ENCODE measurements at places on chromosomes 4 and X.

GRCh38 chr4:124386648-124387047, 325.9 kb downstream of the ANKRD50 start:
- no peak for DNase-seq

DNA sequence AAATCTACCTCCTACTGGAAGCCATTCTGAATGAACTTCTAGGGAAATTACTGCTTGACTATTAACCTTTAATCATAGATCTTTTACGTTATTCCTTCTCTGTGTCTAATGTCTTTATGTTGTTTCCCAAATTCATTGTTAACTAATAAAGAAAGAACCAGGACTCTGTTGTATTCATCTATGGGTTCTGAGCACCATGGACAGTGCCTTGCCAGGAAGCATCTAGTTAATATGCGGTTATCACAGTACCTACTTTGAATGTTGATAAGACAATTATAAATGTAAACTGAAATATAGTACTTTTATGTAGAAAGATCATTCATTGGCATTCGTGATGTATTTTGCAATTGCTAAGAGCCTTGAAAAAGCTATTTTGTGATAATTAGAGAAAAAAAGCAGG, 23.8 kb downstream of the NWD2 start:
- DNase-seq, result peak; percentile 13

DNA sequence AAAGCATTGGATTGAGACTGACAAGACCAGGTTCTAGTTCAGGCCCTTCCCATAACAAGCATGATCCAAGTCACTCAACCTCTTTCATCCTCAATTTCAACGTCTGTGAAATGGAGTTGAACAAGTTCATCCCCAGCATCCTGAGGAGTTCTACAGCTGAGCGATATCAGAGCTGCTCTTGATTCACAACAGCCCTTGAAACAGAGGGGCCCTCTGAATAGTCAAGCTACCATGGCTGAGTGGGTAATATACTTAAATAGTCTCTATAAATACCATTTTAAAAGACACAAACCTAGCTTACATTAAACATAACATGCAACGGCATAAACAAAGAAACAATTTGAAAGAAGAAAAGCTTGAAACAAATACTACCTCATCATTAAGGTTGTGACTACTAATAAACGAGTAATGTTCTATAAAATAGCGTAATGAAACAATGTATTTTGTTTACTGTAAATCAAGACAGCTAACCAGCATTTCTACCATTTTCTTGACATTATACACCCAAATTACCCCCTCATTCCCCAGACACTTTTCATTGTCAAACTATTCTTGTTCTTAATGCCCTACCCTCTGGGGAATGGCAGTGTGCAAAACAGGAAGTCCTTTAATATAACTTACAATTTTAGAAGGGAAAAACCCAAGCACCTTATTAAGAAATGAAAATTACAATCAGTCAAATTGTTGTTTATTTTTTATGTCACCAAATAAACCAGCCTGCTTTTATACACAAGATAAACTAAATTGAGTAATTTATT, 202.3 kb downstream of the PARM1 start:
- no peak for DNase-seq

DNA sequence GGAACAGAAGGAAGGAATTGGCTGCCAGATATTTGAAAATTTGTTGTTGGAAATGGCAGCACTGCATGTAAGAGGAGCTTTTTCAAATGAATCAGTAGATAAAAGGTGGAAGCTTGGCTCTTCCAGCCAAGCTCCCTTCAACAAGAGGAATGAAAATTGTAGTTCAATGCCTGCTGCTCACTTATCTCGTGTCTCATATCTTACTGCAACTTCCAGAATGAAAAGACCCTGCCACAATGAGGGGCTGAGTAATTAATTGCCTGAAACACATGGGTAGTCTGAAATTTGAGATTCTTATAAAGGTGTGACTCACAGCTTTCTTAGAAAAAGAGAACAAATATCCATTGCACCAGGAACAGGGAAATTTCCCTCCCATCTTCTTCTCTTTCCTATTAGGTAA, 53.0 kb downstream of the HAND2 start:
- no peak for DNase-seq

DNA sequence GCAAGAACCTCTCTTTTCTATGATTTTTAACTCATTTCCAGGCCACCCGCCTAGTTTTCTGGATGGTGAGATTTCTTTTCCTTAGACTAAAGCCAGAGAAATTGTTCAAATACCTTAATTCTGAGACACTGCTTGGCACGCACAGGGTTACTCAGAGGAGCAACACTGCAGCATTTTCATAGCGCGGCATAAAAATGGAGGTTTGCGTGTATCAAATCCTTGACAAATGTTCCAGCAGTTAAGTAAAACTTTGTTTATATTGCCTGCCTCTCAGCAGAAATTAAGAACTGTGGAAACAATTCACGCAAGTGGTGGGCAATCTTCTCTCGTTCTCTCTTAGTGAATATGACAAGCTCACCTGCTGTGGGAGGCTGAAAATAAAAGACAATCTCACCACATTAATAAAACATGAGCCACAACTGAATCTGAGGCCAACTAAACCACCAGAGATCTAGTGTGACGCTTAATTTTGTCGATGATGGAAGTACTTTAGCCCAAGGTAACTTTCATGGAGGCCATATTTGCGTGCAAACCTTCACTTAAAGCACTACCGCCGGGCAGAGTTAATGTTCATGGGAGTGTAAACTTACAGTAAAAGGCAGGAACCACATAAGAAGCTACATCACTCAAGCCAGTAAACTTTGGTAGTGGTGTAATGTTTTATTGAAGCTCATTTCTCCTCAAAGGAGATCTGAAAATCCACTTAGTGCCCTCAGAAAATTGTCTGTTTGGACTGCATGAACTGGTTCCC, 894.8 kb upstream of the EPHA5 start:
- peak; percentile 36 for DNase-seq

DNA sequence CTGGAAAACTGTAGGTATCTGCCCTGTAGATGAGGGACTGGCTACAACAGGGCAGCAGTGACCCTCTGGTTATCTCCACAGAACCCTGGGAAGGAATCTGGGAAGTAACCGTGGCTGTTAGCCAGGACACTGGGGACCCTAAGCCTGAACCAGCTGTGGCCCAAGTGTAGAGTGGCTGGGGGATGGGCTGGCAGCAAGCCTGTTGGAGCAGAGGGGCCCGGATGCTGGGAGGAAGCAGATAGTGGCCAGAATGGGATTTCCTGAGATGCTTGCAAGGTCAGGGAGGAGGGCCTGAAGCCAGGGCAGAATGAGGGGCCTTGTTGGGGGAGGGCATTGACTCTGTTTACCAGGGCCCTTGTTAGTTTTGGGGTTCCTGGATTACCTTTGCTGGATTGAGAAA, 161.0 kb upstream of the EOLA2 start:
- DNase-seq, result no peak

DNA sequence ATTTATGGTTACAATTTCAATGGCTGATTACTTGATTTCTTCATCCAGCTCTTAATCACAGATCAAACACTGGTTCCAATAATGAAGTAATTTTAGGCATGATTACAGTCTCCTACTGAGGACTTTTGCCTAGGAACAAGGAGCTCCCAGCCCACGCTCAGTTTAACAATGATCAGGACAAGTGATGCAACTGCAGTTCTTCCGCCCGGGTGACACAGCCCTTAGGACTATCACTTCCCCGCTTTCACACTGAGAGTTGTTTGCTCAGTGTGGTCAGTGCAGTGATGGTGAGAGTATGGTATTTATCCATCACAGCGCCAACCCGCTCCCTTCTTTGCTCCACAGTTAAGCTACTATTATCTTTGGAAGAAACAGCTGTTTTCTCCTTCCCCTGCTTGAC, 203.2 kb upstream of the MBNL3 start:
- no peak for DNase-seq
